Breast epithelium (tissue), 4 donors: ENCODE measurements at places on chromosomes 5 and 9. TPM values are rescaled to one million over a fixed set of nuclear protein-coding genes. Genes with fewer than 3 reads are reported as not detected.

DNA sequence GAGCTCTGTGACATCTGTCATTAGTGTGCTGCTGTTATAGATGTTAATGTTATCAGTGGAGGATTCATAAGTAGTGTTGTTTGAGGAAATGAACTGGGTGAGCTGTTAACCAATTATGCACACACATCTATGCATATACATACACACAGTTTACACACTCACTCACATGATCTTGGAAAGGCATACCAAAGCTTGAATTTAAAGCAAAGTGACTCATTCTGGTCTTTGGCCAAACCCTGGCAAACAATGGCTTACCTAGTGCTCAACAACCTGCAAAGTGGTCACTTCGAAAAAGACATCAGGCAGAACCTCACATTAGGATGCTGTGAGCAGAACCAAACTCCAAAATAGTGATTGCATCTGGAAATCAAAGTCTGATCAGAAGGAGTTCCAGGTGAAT is 1037.3 kb upstream of the CDH6 start:
- no peak overlapping the region for H3K4me3 ChIP-seq
- no peaks in the 10 kb centered on the region for H3K27me3 ChIP-seq
- no peak for DNase-seq
- no peaks in the 10 kb centered on the region for H3K36me3 ChIP-seq
- H3K27ac ChIP-seq: no peak overlapping the region

The MYMK gene
- total RNA-seq: not detected

DNA sequence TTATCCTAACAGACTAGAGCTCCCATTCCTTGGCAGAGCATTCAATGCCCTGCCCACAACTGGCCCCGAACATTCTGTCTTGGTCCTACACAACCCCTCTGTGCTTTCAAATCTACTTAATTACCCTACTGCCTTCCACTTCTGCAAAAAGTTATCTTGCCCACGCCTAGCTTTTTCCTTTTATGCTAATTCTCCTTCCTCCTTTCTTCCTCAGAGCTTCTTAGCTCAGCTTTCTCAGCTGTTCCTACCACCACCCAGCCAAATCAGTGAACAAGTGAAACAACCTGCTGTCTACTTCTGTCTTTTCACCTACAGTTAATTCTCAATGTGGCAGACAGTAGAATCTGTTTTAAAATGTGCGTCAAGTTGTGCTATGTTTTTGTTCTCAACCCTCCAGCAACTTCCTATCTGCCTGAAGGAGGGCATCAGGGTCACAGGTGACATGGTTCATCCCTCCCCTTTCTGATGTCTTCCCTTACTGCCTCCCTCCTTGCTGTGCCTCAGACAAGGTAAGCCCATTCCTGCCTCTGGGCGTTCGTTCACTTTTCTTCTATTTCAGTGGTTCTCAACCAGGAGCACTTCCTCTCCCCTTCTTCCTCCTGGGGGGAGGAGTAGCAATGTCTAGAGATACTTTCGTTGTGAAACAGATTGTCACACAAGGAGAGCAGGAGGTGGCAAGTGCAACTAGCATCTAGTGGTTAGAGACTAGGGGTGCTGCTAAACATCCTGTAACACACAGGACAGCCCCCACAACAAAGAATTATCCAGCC is 1.3 kb upstream of the REEP5 start:
- no peak for DNase-seq
- H3K4me3 ChIP-seq: peak overlapping the region; percentile 92
- no peak overlapping the region for H3K27ac ChIP-seq
- H3K36me3 ChIP-seq: no peaks in the 10 kb centered on the region
- no peaks in the 10 kb centered on the region for H3K27me3 ChIP-seq

DNA sequence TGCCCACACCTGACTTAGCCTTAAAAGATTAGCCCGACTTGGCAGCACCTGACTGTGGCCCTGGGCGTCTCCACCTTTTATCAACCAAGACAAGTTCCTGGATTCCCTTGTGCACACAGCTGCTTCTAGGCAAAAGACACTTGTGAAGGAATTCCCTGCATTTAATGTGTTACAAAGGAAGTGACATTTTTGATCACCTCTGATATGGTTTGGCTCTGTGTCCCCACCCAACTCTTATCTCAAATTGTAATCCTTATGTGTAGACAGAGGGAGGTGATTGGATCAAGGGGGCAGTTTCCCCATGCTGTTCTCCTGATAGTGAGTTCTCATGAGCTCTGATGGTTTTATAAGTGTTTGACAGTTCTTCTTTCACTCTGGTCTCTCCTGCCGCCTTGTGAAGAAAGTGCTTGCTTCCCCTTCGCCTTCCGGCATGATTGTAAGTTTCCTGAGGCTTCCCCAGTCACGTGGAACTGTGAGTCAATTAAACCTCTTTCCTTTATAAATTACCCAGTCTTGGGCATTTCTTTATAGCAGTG is 2.6 kb upstream of the CPEB4 start:
- H3K4me3 ChIP-seq: no peak overlapping the region
- DNase-seq: no peak
- no peaks in the 10 kb centered on the region for H3K36me3 ChIP-seq
- no peaks in the 10 kb centered on the region for H3K4me1 ChIP-seq
- H3K27ac ChIP-seq: peak overlapping the region; percentile 29
- no peaks in the 10 kb centered on the region for H3K27me3 ChIP-seq

The ZFAND5 gene
- total RNA-seq: 268 TPM

DNA sequence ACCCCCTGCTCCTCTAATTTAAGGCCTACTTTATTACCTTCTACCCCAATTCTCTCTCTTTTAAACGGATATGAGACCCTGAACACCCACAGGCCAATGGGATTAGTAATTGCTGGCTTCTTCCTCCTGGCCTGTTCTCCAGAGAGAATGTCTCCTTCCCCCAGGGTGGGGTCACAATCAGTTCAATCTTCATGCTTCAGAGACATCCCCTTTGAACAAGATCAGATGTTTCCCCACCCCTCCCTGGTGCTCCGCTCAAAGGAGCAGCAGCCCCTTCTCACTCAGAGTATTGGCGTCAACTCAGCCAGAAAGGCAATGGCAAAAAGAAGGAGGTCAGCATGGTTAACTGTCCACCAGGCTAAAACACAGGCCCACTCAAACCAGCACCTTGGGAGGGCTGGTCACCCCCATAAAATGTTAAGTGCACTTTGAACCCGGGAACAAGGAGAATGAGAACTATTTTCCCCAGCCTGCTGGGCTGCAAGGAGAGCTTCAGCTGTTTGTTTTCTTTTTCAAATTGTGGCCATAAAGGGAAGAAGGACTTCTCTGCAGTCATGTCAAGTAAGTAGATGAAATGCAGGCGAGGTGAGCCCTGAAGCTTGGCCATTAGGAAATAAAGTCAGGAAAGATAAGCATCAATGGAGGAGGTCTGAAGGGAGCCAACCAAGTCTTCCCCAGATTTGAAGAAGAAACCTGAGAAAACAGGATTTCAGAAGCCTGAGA is 20.1 kb downstream of the LHFPL2 start:
- H3K36me3 ChIP-seq: no peaks in the 10 kb centered on the region
- no peaks in the 10 kb centered on the region for H3K4me1 ChIP-seq
- H3K4me3 ChIP-seq: no peak overlapping the region
- H3K27me3 ChIP-seq: no peaks in the 10 kb centered on the region
- peak overlapping the region; percentile 67 for H3K27ac ChIP-seq
- DNase-seq: no peak

DNA sequence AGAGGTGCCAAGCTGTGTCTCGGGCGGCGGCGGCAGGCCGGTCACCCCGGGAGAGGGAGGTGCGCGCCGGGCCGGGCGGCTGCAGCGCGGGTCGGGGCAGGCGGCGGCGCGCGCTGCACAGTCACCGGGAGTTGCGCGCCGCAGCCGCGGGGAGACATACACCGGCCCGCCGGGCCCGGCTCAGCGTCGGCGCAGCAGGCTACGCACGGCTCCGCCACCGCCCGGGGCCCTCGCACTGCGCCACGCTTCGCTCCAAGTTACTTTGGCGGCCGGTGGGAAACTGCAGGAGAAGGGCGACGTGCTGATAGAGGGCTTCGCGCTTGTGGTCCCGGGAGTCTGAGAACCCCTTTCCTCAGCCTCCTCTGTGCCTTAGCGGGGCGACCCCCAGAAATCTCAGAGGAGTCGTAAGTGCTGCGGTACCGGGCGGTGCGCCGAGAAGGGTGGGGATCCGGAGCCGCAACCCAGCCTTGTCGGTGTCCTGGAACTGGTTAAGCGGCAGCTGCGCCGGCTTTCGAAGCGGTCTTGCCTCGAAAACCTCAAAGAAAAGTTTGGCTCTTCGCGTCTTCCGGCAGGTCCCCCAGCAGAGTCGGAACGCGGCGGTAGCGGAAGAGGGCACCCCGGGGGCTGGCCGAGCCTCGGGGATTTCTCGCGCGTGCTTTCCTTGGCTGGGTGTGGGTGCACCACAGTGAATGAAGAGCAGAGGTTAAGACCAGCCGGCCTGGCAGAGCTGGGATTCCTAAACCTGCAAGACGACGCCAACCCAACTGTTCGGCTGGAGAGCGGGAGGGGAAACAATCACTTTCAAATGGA is at the start of gene EFNA5:
EFNA5 (minus strand) TSS at position 6 of the 810 bp plus-strand sequence.
- no peaks in the 10 kb centered on the region for H3K27me3 ChIP-seq
- DNase-seq: peak; percentile 31
- no peaks in the 10 kb centered on the region for H3K4me1 ChIP-seq
- H3K27ac ChIP-seq: peak within 1 kb of the TSS; percentile 90

DNA sequence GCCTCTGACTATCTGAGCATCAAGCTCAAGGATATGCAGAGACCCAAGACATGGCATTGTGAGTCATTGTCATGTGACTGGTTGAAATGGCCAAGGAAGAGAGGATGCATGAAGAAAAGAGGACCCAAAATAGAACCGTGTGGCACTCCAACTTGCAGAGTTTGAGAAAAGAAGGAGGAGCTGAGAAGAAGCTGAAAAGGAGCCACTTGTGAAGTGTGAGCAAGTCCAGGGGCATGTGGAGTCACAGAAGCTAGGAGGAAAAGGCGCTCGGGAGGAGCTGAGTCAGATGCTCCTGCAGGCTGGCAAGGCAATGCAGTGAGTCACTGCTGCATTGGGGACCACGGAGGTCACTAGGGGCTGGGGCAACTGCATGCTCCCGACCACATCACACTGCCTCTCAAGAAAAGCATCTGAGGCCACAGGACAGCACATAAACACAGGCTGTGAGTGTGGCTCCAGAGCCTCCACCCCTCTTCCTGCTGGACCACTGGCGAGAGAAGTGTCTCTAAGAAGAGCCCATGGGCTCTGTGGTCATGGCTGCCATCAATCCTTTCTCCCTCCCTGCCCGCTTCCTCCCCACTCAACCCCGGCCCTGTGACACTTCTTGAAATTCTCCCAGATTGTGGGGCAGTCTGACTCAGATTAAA is 197.6 kb downstream of the DRD1 start:
- DNase-seq: no peak
- H3K4me1 ChIP-seq: no peaks in the 10 kb centered on the region
- no peak overlapping the region for H3K27ac ChIP-seq
- peaks cover 5% of the 10 kb centered on the region for H3K27me3 ChIP-seq

The SH3PXD2B gene
- total RNA-seq: 43.9 TPM

- H3K27ac ChIP-seq: no peak overlapping the region
- no peaks in the 10 kb centered on the region for H3K36me3 ChIP-seq
- DNase-seq: no peak
- no peaks in the 10 kb centered on the region for H3K4me1 ChIP-seq
Observed at GRCh38 chr9:23552876-23553601, 273.0 kb downstream of the ELAVL2 start.

GRCh38 chr9:87556039-87556438 is 58.4 kb downstream of the DAPK1 start:
- no peaks in the 10 kb centered on the region for H3K27me3 ChIP-seq
- H3K36me3 ChIP-seq: no peaks in the 10 kb centered on the region
- no peak overlapping the region for H3K4me3 ChIP-seq
- no peak overlapping the region for H3K27ac ChIP-seq
- H3K4me1 ChIP-seq: no peaks in the 10 kb centered on the region

- no peaks in the 10 kb centered on the region for H3K36me3 ChIP-seq
- DNase-seq: no peak
- no peaks in the 10 kb centered on the region for H3K27me3 ChIP-seq
- no peak overlapping the region for H3K4me3 ChIP-seq
- H3K27ac ChIP-seq: no peak overlapping the region
Observed at GRCh38 chr5:143968071-143968878, 156.3 kb downstream of the HMHB1 start.

- peaks cover 5% of the 10 kb centered on the region for H3K4me1 ChIP-seq
- H3K27me3 ChIP-seq: no peaks in the 10 kb centered on the region
- H3K4me3 ChIP-seq: no peak overlapping the region
Observed at GRCh38 chr9:133935328-133936005, 56.7 kb downstream of the VAV2 start.

GRCh38 chr5:57455511-57456455 is 26.8 kb downstream of the ACTBL2 start:
- peak overlapping the region; percentile 79 for H3K27ac ChIP-seq
- H3K4me1 ChIP-seq: peaks cover 5% of the 10 kb centered on the region
- peak; percentile 57 for DNase-seq

The ZDHHC11 gene
- total RNA-seq: 11.3 TPM

DNA sequence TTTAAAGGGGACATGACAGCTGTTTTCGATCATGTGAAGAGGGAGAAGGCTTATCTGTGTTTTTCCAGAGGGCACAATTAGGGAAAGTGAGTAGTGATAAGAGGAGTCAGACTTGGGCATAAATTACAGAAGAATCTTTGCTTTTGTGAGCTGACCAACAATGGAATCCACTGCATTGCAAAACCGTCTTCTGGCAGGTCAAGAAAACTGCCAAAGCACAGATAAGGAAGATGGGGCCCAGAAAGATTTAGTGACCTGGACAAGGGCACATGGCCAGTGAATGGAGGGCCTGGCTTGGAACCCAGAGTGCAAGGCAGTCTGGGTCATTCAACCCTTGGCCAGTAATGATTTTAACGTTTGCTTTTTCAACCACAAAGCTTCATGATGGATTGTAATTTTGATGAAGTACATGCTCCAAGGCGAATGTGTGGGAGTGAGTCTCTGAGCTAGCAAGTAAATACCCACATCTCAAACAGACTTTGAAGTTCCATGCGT is 153.2 kb upstream of the MAST4 start:
- H3K4me1 ChIP-seq: no peaks in the 10 kb centered on the region
- H3K27me3 ChIP-seq: no peaks in the 10 kb centered on the region
- no peak overlapping the region for H3K27ac ChIP-seq
- no peak overlapping the region for H3K4me3 ChIP-seq

- no peak overlapping the region for H3K27ac ChIP-seq
- DNase-seq: no peak
- no peaks in the 10 kb centered on the region for H3K27me3 ChIP-seq
- H3K36me3 ChIP-seq: no peaks in the 10 kb centered on the region
- no peaks in the 10 kb centered on the region for H3K4me1 ChIP-seq
Observed at GRCh38 chr9:92408747-92409478, 4.5 kb upstream of the OGN start.

GRCh38 chr5:121668635-121669034 is 183.0 kb upstream of the FTMT start:
- no peaks in the 10 kb centered on the region for H3K36me3 ChIP-seq
- no peak overlapping the region for H3K4me3 ChIP-seq
- H3K4me1 ChIP-seq: no peaks in the 10 kb centered on the region

The TRPM6 gene
- total RNA-seq: 1.2 TPM

- no peak overlapping the region for H3K27ac ChIP-seq
- H3K36me3 ChIP-seq: no peaks in the 10 kb centered on the region
- peaks cover 6% of the 10 kb centered on the region for H3K27me3 ChIP-seq
- no peak overlapping the region for H3K4me3 ChIP-seq
Observed at GRCh38 chr9:34961574-34962490, 3.7 kb downstream of the PHF24 start.

The GRM6 gene
- not detected for total RNA-seq
